ENCODE measurements at places on chromosomes 12 and 14. TPM values are rescaled to one million over a fixed set of nuclear protein-coding genes. Genes with fewer than 3 reads are reported as not detected.

CCDC177 gene
- under 0.01 TPM for total RNA-seq

IKZF4 gene
- total RNA-seq: 2.0 TPM

GZMB gene
- total RNA-seq: not detected

ANKRD33 gene
- under 0.01 TPM for total RNA-seq

EIF2B1 gene
- 74.4 TPM for total RNA-seq

GPR84 gene
- total RNA-seq: not detected

AHNAK2 gene
- total RNA-seq: 33.0 TPM

DIO2 gene
- total RNA-seq: 27.0 TPM

YY1 gene
- total RNA-seq: 39.7 TPM

BEST3 gene
- total RNA-seq: under 0.01 TPM

NTS gene
- not detected for total RNA-seq

TMCC3 gene
- 1.1 TPM for total RNA-seq

ZFHX2 gene
- total RNA-seq: under 0.01 TPM

TMTC2 gene
- total RNA-seq: 6.7 TPM

AQP2 gene
- not detected for total RNA-seq

CFAP73 gene
- total RNA-seq: not detected

UNC119B gene
- 27.0 TPM for total RNA-seq

MYG1 gene
- 38.6 TPM for total RNA-seq

SART3 gene
- total RNA-seq: 59.2 TPM

KRT79 gene
- not detected for total RNA-seq

IL26 gene
- total RNA-seq: under 0.01 TPM

RBM23 gene
- total RNA-seq: 53.1 TPM

AICDA gene
- not detected for total RNA-seq

RARG gene
- 21.9 TPM for total RNA-seq

NDUFA12 gene
- total RNA-seq: 126 TPM

TPH2 gene
- not detected for total RNA-seq

GPD1 gene
- under 0.01 TPM for total RNA-seq

LRRC10 gene
- not detected for total RNA-seq

GPR135 gene
- 3.1 TPM for total RNA-seq

FGD4 gene
- 26.3 TPM for total RNA-seq

SSTR1 gene
- total RNA-seq: 0.77 TPM

DEGS2 gene
- total RNA-seq: 0.28 TPM

GLIPR1L1 gene
- not detected for total RNA-seq

ADAMTS20 gene
- total RNA-seq: not detected

FAIM2 gene
- 1.7 TPM for total RNA-seq

TAOK3 gene
- 45.4 TPM for total RNA-seq

MYF5 gene
- not detected for total RNA-seq

MANSC1 gene
- total RNA-seq: 1.3 TPM

SERPINA3 gene
- 1.3 TPM for total RNA-seq

MSRB3 gene
- total RNA-seq: 44.5 TPM

SIX1 gene
- total RNA-seq: 0.38 TPM

NEDD8 gene
- total RNA-seq: 142 TPM

REM2 gene
- not detected for total RNA-seq

USP44 gene
- 0.58 TPM for total RNA-seq

CEBPE gene
- total RNA-seq: not detected

GPRC5A gene
- total RNA-seq: 18.6 TPM

APOF gene
- not detected for total RNA-seq

NPFF gene
- total RNA-seq: not detected

HOXC11 gene
- not detected for total RNA-seq

ACOT6 gene
- not detected for total RNA-seq
